Midbrain (tissue), 1 donor: ENCODE measurements at places on chromosomes 16 and 17.

GRCh38 chr17:79983456-79983855 lies 52.2 kb downstream of the TBC1D16 start:
- no peak for DNase-seq

DNA sequence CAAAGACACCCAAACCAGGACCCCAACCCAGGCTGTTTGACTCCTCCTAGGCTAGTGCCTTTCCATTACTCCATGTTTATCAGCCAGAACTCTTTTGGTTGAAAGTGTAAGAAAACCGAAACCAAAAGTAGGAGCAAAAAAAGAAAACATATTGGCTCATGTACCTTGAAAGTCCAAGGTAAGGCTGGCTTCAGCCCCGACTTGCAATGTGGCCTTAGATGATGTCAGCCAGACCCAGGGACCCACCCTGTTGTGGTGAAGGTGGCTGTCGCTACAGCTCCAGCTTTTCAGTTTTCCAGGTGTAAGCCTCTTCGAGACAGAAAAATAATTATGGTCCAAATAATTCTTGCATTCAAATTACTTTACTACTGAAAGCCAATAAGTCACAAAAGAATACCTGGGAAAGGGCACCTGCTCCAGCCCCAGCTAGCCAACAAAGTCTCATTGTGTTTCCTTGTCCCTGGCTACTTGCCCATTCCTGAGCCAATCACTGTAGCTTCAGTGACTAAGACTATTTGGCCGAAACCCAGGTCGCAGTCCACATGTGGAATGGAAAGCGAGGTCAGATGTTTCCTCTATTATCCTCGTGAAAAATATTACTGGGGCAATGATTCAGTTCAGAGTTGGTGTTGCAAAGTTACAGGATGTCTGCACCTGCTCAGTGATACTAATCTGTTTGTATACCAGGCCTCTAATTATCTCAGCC lies 20.7 kb downstream of the DNAH9 start:
- DNase-seq: no peak

DNA sequence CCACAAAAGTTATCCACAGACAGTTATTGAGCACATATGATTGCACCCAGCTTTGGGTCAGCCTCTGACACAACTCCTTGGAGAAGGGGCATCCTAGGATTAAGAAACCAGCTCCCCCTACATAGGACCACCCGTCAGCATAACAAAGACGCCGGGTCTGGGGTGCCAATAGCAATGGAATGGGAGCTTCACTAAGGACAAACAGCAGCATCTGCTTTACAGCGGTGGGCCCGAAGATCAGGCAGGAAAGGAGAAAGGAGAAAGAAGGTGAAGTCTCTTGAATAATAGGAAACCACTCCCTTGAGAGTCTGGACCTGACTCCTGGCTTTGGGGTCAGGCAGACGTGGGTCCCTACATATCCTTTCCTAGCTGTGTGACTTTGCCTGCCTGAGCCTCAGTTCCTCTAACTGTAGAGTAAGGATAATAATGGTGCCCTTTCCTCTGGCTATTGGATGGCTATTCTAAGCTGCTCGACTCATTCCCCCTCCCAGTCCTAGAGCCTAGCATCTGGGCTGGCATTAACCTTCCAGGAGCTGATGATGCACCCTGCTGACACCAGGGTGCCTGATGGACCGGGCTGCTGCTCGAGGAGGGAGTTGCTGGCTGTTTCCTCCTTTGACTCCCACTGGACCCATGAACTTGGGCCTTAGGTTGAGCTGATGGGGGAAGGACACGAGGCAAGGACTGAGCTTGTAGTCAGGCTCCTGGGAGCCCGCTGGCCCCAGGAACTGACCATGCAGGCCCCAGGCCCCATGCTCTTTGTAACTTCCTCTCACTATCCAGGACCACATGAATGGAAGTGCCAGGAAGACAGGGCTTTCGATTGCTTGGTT lies 94.2 kb downstream of the C16orf78 start:
- no peak for DNase-seq

- DNase-seq: no peak
Measured at GRCh38 chr17:53137869-53138268, 684.9 kb upstream of the KIF2B start.

GRCh38 chr17:30586818-30587595 lies 109.8 kb downstream of the GOSR1 start:
- DNase-seq: no peak

- no peak for DNase-seq
Measured at GRCh38 chr17:76519048-76519966, 18.1 kb upstream of the RHBDF2 start.

- no peak for DNase-seq
Measured at GRCh38 chr16:27676839-27677238, 126.9 kb downstream of the KATNIP start.

DNA sequence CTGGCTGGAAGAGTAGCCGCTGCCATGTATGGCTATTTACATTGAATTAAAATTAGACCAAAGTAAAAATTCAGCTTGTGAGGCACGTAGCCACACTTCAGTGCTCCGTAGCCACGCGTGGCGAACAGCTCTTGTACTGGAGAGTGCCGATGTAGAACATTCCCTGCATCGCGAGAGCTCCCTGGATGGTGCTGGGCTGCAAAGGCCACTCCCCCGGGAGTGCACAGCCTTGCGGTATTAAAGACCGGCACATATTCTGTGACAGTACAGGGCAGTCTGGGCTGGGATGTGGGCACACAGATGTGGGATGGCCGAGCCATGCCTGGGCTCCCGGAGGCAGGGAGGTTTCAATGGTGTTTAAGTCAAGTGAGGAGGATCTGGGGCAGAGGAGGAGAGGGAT lies 102.2 kb downstream of the CMIP start:
- no peak for DNase-seq

DNA sequence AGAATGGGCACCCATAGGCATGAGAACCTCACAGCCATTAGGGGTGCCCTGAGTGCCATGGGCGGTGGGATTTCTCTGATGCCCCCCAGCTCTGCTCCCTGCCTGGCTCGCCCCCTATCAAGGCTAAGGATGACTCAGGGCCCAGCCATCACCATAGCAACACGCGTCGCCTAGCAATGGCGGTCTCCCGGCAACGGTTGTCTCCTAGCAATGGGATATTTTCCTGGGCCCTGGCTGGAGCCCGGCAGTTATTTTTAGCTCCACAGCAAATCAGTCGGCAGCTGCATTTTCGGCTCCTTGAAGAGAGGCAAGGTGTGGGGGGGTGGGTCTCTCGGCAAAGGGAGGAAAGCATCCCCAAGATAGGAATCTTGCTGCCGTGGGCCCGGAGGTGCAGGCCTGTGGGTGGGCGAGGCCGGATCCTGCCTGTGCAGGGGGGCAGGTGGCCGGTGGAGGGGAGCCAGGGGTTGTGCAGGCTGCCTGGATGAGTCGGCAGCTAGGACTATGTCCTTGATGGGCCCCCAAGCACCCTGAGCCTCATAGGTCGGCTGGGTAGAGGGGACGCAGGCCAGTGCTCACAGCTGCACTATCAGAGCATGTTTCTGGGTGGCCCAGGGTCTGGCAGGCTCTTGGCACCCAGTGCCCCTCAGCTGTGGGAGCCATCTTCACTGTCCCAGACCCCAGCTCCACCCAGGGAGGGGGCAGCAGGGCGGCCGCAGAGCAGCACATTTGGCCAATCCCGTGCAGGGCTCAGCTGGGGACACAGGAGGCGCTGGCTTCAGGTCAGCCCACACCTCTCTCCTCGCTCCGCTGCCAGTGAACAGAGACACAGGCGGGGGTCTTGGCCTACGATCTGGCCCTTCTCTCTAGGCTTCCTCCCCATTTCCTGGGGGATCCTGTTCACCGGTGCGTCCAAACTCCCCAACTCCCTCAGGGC lies 4.2 kb upstream of the FBXL16 start:
- DNase-seq: peak; percentile 84

- DNase-seq: no peak
Measured at GRCh38 chr17:52762147-52762793, 603.8 kb upstream of the CA10 start.

DNA sequence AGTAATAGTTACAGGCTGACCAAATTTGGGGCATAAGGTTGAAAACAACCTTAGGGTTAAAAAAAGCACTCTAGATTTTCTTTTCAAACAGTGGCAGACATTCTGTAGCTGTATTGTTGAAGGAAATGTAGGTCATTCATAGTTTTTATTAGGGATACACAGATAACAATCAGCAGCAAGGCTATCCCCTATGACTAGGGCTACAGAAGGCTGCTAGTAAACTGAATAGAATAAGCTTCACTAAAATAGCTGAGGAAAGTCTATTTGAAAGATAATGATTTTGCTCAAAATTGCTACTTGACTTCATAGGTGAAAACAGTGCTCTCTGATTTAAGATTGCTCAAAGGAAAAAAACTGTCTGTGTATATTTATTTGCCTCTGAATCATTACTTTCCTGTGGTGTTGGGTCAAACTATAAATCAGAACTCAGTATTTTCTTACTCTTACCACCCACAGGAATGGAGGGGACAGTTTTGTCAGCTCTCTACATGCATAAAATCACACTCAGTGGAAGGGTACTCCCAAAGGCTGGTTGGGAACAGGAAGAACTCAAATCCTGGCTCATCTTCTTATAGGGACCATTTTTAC lies 24.8 kb downstream of the RPGRIP1L start:
- DNase-seq: no peak

- no peak for DNase-seq
Measured at GRCh38 chr17:1645207-1646171, at the start of gene SCARF1. SCARF1 (minus strand) TSS chr17:1645732; CDS start chr17:1645697, 35 bp downstream.
